ENCODE measurements at places on chromosomes 16 and 17.

GRCh38 chr16:1572673-1573072, 39.2 kb downstream of the IFT140 start:
- no peak for DNase-seq

GRCh38 chr16:55478827-55479429, at the start of gene MMP2:
TSS of gene MMP2 (plus strand) at chr16:55479198. CDS start at chr16:55479480, 282 bp downstream.
- no peak for DNase-seq

GRCh38 chr16:28291651-28292626, at the start of gene SBK1:
TSS of gene SBK1 (plus strand) at chr16:28292525. CDS start at chr16:28317392, 24,867 bp downstream.
- DNase-seq = peak; percentile 76

- DNase-seq = no peak
These were observed 193.6 kb downstream of the PARN start for GRCh38 chr16:14436401-14436955.

DNA sequence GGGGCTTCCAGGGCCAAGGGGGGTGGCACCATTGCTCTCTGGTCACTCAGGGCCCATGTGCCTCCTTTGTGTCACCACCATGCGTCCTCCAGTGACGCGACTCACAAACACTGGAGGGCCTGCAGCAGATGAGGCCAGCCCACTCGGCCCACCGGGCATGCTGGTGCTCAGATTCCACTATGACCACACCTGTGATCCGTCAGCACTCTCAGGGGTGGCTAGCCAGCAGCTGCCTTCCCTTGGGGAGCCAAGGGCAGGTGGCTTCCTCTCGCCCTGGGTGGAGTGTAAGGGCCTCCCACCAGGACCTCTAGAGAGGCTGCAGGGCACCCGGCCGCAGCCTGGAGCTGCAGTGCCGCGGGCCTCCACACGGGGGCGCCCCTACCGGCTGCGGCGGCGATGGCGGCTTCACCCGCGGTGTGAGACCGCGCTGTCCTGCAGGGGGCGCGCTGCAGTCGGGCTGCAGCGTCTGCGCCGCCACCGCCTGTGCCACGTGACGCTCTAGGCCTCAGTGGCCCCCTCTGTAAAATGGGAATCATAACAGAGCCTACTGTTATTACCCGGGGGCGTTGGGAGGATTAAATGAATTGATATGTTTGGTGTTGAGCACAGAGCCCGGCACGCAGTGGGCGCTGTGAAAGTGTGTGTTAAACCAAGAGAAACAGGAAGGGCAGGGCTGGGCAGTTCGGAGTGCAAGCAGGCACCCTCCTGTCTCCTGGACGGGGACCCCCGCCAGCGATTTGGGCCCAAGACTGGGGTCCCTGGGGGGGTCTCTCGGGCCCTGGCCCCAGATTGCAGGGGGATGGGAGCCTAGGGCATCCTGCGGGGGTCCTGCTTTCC, 192.4 kb upstream of the GSE1 start:
- DNase-seq = peak; percentile 75

DNA sequence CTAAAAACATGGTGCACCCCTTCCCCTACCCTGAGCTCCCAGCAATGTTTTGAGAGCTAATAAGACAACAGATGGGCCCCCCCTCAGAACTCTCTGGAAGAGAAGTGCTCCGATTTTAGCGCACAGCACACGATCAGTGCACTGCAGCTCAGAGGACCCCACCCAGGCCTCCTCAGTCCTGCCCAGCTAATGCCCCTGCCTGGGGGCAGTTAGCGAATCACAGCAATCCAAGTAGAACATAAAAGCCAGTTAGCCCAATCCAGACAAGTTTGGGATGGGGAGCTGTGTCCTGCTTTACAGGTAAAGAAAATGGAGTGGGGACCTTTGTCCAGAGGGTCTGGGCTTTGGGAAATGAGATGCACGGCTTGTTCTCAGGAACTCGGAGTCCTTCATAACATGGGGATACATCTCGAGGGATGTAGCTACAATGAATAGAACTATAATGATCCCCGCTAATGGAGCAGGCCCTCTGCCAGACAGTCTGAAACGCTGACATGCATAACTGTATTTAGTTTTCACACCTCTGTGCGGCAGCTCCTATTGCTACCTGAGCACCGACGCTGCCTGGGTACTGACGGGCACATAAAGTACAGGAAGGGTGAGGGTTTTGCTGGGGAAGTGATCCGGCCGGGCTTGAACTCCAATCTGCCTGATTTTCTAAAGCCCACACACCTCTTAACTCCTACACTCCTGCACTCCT, 29.7 kb upstream of the CDC42EP4 start:
- DNase-seq = no peak

- no peak for DNase-seq
These were observed 140.5 kb downstream of the CACNG3 start for GRCh38 chr16:24396350-24397271.

DNA sequence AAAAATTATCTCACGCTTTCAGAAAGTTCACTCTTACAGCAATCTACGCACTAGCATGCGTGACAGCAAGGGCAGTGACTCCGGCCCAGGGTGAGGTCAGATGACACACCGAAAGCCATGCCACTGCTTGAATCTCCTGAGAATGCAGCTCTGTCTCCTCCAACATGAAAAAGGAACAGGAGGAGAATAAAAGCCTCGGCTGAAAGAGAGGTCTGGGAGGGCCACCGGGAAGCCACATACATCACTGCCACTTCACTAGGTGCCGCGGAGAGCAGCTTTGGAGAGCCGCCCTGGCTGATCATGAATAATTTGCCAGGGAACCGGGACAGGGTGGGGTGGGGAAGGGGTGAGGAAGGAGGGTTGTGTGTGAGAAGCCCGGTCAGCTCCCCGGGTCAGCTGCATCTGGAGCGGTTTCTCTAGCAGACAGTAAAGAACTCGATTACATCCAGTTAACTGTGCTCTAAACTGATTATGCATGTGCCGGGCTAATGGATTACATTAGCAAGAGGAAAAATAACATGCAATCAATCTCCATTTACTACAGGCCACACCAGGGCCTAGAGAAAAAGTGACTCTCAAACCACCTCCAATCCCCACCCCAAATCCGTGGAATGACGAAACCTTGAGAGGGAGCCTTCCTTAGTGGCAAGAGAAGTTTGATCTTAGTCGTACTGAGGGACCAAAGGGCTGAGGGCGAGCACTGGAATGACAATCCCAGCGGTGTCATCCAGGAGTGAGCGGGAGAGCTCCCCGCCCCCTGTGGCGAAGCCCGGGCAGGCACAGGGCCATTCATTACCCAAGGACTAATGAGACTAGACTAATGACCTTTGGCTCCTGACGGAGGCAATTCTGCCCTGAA, 100.3 kb downstream of the ZFHX3 start:
- DNase-seq = no peak

DNA sequence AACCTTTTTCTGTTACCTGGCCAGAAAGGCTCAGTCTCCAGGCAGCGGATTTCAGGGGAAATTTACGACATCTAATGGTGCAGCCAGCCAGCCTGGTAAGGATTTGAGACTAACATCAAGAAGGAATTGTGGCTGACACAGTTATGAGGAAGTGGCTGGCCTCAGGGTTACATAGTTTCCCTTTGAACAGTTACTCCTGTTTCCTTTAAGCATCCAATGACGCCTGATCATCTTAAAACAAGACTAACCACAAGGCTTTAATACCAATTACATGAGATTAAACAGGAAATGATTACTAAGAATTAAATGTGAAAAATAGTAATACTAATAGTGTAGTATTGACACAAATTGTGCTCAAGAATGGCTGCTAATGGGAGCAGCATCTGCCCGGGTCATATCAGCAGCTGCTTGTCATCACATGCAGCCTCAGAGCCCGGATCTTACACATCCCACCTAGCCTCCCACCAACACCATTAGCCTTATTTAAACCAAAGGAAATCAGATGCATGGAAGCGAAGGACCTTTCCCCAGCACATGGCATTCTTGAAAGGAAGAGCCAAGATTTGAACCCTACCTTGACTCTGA, 431.8 kb downstream of the PMP22 start:
- DNase-seq = no peak

- peak; percentile 22 for DNase-seq
These were observed 7.1 kb upstream of the AKTIP start for GRCh38 chr16:53509906-53510703.

DNA sequence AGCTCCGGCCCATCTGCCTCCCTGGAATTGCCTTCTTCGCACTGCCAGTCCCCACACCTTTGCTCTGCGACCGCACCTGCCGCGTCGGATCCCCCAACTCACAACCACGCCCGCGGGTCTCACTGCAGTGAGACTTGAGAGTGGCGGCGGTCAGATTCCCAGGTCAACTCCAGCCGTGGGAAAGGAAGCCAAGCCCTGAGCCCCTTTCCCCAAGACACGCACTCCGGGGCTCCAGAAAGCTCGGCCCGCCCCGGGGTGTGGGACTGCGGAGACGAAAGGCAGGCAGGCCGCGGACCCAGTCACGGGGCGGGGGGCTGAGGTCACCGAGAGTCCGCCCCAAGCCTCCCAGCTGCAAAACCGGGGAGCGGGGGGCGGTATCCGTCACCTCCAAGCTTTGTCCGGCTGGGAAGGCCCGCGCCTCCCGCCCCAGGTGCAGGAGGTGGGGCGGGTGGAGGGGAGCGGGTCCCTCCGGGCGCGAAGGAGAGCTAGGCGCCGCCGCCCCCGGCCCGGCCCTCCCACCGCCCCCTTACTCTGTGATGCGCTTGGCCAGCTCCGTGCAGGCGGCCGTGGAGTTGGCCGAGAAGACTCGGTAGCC, 615 bp downstream of the PRPSAP1 start:
- DNase-seq = no peak

- no peak for DNase-seq
These were observed 107.3 kb downstream of the CMIP start for GRCh38 chr16:81551821-81552304.

GRCh38 chr17:74877592-74878548, 5.1 kb upstream of the FDXR start:
- no peak for DNase-seq

DNA sequence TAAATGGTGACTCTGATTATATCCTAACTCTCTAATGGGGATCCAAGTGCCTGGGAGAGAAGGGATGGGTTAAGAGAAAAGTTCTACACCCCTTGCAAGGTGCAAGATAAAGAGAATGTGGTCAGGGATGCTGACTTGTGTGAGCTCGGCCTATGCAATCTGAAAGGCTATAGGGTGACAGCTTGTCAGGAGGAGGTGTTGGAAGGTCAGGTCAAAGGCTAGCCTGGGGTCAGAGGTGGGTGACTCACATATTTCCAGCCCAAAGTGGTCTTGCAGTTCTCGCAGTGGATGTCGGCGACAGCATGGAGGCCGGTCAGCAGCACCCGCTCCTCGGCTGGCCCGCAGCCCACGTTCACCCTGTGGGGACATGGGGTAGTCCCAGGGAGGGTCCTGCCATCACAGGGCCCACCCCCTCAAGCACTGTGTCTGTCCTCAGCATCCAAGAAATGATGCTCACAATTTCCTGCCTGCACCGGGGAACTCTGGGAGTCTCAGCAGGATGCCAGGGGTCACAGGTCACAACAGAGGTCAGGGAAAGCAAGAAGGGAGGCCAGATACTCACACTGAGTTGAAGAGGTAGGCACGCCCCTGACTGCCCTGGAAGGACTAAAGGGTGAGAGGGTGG, 1.4 kb downstream of the YPEL3 start:
- DNase-seq = no peak

- no peak for DNase-seq
These were observed 17.4 kb upstream of the INPP5K start for GRCh38 chr17:1533661-1534325.

DNA sequence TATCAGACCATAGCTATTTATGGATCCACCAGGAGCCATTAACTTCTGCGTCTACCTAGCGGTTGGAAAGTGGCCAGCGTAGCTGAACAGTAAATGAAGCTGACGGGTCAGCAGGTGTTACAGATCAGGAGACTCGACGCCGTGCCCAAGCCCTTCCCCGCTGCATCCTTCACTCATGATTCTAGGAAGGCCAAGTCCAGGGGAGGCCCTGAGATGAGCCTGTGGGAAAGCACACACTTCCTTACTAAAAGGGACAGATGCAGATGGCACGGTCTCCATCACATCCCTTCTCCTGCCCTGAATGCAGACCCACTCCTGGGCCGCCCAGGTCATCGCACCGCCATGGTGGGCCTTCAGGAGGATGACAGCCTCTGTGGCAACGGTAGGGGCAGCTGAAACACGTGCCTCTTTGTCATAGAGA, 67.7 kb upstream of the DNAH17 start:
- DNase-seq = no peak

DNA sequence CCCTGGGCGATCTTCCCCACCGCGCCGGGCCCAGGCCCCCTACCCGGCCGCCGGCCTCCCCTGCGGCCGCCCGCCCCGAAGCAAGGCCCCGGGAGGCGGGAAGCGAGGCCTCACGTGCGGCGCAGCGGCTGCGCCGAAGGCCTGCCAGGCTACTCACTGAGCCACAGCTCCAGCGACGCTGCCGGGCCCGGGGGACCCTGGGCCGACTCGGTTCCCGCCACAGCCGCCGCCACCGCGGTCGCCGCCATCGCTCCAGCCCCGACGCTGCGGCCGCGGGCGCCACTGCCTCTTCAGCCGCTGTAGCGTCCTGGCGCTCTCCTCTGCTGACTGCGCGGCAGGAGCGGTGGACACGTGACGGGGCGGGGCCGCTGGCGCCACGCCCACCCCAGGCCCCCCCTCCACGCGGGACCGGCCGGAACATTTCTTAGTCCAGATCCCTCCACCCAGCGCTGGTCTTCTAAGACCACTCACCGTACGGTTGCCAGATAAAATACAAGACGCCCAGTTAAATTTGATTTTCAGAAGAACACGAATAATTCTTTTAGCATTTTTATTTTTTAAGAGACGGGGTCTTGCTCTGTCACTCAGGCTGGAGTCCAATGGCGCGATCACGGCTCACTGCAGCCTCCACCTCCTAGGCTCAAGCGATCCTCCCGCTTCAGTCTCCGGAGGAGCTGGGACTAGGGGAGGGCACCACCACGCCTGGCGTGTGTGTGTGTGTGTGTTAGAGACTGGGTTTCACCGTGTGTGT, at the start of gene GGA2:
Gene GGA2 (minus strand): TSS at position 331 of the 751 bp plus-strand sequence. CDS start 83 bp downstream, at position 248.
- DNase-seq = peak; percentile 51

DNA sequence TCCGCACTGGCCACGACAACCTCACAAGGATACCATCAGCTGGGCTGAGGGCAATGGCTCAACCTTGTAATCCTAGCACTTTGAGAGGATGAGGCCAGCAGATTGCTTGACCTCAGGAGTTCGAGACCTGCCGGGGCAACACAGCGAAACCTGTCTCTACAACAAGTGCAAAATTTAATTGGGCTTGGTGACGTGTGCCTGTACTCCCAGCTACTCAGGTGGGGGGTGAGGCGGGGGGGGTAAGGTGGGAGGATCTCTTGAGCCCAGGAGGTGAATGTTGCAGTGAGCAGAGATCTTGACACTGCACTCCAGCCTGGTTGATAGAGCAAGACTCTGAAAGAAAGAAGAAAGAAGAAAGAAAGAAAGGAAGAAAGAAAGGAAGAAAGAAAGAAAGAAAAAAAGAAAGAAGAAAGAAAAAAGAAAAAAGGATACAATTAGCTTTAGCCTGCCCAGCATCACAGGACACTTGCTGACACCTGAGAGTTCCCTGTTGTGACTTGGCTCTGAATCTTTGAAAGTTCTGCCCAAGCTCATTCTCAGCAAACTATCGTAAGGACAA, 5.2 kb upstream of the MT1E start:
- DNase-seq = no peak

- DNase-seq = no peak
These were observed 190.1 kb upstream of the HS3ST4 start for GRCh38 chr16:25501530-25502255.

Measured in stimulated activated CD4-positive, alpha-beta T cell treated with anti-CD3 and anti-CD28 coated beads, TNF-alpha, amount 100 ng/mL, for 1 hour (primary cell).